NCI-H526 (cell line): ENCODE measurements at places on chromosomes 2 and 18.

GRCh38 chr18:23113576-23113975 lies 21.7 kb upstream of the CABLES1 start:
- no peak for DNase-seq

DNA sequence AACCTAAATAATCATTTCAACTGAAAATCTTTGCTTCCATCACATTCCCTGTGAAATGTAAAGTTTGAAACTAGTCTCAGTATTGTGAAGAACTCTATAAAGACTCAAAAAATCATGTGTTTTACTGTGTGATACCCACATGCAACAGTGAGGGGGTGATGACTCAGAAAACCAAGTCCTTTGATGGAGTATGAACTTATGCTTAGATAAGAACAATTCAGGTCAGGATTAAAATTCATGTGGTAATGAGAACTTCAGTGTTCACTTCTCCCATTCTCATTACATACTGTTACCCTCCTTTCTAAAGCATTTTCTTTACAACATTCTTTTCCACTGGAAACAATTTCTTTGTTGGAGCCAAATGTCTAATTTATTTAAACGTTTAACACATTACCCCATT lies 360.2 kb downstream of the FSIP2 start:
- no peak for DNase-seq

DNA sequence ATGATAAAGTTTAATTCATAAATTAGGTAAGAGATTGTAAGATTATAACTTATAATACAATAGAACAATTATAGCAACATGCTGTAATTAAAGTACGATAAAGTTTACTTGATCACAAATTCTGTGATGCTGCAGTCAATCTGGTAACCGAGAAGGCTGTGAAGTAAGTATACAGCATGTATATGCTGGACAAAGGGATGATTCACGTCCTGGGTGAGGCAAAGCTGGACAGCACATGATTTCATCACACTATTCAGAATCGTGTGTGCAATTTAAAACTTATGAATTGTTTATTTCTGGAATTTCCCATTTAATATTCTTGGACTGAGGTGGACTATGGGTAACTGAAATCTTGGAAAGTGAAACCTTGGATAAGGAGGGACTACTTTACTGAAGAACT lies 522.2 kb upstream of the CNTNAP5 start:
- no peak for DNase-seq

- no peak for DNase-seq
These were observed 101.6 kb upstream of the DLX2 start for GRCh38 chr2:172204309-172204708.

GRCh38 chr2:212619954-212620353 lies 81.4 kb upstream of the ERBB4 start:
- no peak for DNase-seq

GRCh38 chr2:239433777-239434403 lies 33.1 kb upstream of the HDAC4 start:
- no peak for DNase-seq

GRCh38 chr2:162062559-162062958 lies 11.5 kb downstream of the DPP4 start:
- no peak for DNase-seq

DNA sequence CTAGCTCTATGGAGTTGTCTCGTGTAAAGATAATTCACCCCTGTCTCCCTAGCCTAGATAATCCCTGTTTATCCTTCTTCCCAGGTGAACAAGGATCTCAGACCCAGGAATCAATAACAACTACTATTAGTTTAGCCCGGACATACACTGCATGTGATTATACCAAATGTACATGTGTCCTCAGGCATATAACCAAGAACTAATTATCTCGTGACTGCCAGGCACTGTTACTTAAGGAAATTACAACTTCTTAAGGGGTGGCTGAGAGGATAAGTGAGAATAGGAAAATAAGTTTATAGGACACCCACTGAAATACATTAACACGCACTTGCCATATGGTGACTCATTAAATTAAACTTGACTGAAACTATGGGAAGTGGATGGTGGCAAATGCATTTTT lies 126.6 kb downstream of the CNTNAP5 start:
- DNase-seq = no peak

GRCh38 chr2:127096280-127096679 lies 10.7 kb downstream of the BIN1 start:
- DNase-seq = no peak

DNA sequence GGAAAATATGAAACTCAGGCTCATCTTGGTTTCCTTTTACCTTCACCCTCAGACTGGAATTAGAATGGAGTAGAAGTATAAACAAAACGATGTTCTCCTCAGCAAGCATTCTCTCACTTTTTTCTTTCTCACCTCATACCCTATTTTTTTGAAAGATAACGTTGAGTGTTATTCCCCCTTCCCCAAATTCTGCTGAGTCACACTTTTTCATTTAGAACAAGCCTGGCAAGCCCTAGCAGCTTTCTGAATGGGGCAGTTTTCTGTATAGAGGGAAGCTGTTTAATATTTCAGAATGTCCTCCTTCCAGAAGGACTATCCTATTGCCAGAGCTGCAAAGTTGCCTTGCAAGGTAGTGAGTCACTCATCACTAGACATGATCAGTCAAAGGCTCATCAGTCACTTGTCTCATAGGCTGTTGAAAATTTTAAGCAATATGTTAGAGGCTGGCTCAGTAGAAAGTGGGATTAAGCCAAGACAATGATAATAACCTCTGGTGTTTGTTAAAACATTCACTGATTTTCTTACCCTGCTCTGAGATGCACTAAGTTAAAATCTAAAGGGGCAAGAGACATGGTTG lies 416.1 kb downstream of the RNF144A start:
- DNase-seq = no peak

- no peak for DNase-seq
These were observed 31.2 kb downstream of the PARD3B start for GRCh38 chr2:204576362-204576979.

GRCh38 chr18:46449499-46449898 lies 207.5 kb downstream of the LOXHD1 start:
- DNase-seq = no peak

GRCh38 chr2:193584522-193584938 lies 1389.8 kb upstream of the TMEFF2 start:
- no peak for DNase-seq

DNA sequence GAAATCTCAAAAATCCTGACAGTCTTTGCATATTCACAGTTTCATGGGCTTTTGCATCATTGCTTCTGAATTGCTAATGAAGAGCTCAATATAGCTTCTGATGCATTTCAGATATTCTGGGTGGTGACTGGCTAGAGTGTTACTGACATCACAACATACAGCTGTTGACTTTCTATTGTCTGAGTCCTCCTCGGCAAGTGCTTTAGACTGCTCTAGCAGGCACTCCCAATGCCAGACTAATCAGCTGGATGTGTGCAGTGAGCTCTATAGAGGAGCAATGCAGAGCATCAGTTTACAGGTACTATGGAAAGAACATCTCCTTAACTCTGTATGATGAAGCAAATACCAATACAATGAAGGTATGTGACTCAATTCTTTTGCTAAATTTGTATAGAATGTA lies 54.9 kb downstream of the R3HDM1 start:
- DNase-seq = no peak

GRCh38 chr2:59804732-59805131 lies 748.7 kb downstream of the BCL11A start:
- DNase-seq = no peak

DNA sequence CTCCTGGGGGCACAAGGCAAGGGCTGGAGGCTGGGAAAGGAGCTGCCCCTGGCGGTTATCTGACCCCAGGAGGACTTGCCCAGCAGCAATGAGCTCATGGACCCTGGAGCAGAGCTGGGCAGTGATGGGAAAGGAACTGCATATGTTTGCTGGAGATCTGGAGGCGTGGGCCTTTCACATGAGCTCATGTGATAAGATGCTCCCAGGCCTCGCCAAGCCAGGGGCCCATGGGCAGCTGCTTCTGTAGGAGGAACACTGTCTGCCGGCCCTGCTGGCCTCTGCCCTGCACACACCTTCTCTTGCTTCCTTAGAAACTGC lies 9.0 kb upstream of the NPPC start:
- DNase-seq = no peak
